Muscle of leg (tissue), 16 donors: ENCODE measurements at places on chromosomes 5 and 9. TPM values are rescaled to one million over a fixed set of nuclear protein-coding genes. Genes with fewer than 3 reads are reported as not detected.

GRCh38 chr9:135087489-135087792 is at the start of gene OLFM1:
Gene OLFM1, plus strand, starts transcription at chr9:135087668. Its CDS starts 322 bp downstream, at chr9:135087990.
- DNase-seq: peak; percentile 79

- peak; percentile 56 for DNase-seq
Measured at GRCh38 chr9:272251-273213, 57.9 kb downstream of the DOCK8 start.

GRCh38 chr5:55934115-55934613 is 60.6 kb downstream of the IL6ST start:
- DNase-seq: no peak

- DNase-seq: no peak
Measured at GRCh38 chr5:132445930-132446329, 44.6 kb downstream of the IRF1 start.

- no peak for DNase-seq
Measured at GRCh38 chr5:143471666-143472464, 68.4 kb upstream of the NR3C1 start.

CCL27 gene
- polyA plus RNA-seq: 0.57 TPM

THOC3 gene
- 15.1 TPM for polyA plus RNA-seq

GRCh38 chr9:101716629-101717028 is 21.8 kb downstream of the GRIN3A start:
- DNase-seq: peak; percentile 86

DNA sequence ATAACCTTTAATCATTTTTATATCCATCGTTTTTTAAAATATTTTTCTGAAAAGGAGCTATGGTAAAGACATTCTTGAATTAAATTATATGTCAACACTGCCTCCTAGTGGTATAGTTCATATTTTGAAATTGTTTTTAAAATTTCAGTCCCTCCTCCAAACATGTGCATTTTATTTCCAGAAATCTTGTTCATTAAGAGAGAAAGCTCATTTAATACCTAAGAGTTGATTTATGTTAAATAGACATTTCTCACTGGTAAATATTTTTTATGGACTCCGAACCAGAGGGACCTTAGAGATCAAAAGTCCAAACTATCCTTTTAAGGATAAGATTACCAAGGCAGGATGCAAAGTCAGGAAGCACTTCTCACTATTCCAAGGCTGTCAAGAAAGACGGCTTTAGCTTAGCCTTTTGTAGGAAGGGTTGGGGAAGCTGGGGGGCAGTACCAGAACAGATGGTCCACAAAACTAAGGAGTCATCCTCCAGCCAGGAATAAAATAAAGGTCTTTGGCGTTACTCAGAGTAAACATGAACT is 21.6 kb downstream of the BHMT start:
- DNase-seq: peak; percentile 65

DNA sequence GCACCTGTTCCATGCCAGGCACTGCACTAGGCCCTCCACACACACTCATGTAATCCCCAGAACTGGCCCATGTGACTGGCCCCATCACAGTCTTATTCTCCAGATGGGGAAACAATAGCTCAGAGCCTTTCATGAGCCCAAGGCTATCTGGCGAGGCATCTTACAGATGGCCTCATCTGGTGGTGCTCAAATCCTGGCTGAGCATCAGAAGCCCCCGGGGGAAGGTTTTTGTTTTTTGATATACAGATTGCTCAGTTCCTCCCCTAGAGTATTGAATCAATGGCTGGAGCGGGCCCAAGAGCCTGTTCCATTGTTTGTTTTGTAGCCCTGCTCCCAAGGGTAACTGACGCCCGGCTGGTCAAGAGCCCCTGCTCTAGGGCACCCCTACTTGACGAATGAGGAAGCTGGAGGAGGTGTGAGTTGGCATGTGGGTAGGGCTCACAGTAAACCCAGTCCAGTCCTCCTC is 145.3 kb upstream of the RAPGEF1 start:
- no peak for DNase-seq

DNA sequence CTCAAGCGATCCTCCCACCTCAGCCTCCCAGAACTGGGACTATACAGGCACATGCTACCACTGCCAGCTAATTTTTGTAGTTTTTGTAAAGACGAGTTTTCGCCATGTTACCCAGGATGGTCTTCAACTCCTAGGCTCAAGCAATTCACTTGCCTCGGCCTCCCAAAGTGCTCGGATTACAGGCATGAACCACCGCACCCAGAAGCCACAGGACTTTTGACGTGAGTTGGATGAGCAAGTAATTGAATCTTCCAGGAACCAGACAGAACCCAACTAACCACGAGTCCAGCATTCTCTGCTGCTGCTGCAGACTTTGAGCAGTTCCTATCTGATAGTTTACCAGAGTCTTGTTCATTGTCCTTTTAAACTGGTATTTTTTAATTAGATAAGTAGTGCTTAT is 9.6 kb upstream of the ATP6V0E1 start:
- no peak for DNase-seq

EIF4E1B gene
- polyA plus RNA-seq: not detected

ZNF618 gene
- polyA plus RNA-seq: 15.9 TPM

DNA sequence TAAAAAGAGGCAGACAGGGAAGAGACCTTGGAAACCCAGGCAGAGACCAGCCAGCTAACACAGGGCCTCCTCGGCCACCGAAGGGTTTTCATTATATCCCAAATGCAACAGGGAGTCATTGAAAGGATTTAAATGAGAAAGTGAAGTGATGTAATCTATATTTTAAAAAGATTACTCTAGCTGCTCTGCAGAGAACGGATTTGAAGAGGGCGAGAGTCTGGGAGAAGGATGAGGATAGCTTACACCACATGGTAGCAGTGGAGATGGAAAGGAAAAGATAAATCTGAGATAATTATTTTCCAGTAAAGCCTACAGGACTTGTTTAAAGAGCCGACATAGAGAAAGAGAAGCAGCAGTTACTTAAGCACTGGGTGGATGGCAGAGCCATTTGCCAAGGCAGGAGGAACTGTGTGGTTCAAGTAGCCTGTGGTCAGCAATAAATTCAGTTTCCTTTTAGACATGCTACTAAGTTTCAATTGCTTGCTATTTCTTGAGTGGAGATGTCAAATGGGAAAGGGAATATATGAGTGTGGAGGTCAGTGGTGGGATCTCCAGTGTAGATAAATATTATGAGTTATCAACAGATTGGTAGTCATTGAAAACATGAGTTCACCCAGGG is 9.3 kb downstream of the FBN2 start:
- DNase-seq: peak; percentile 26

GRCh38 chr5:132176987-132177386 is 50.7 kb downstream of the P4HA2 start:
- DNase-seq: no peak
